ENCODE measurements at places on chromosomes 2 and 18.

- DNase-seq, result no peak
These were observed 180.0 kb downstream of the GLI2 start for GRCh38 chr2:120915670-120916069.

DNA sequence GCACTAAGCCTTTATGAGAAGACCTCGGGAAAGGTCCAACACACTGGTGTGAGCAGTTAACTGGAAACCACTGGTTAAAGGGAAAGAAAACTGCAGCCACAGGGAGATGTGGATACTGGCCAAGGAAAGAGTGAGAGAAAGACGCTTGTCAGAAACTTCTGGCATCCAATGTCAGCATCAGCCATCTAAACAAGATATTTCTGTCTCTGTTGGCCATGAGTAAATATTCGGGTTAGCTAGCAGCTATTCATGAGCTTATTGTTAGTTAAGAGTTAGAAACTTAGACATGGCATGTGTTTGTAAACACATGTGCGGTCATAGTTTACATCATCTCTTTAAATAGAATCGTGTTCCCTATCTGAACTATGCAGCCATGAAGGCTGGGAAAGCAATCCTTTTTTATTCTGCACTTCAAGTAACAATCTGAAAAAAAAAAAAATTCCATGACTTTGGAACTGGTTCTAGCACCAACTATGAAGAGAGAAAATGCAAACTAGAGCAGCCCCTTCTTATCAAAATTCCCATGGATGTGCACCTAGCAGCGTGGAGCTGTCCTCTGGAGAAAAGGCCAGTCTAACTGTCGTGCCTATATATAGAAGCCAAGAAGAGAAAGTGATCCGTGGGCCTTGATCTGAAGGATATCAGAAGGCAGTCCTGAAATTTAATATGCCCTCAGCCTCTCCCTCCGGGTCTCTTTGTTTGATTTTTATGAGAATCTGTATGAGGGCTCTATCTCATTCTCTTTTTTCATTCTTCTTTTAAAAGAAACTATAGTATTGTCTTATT is 84.0 kb upstream of the RFX8 start:
- DNase-seq, result no peak

- no peak for DNase-seq
These were observed 184.5 kb downstream of the CDH19 start for GRCh38 chr18:66419400-66419799.

DNA sequence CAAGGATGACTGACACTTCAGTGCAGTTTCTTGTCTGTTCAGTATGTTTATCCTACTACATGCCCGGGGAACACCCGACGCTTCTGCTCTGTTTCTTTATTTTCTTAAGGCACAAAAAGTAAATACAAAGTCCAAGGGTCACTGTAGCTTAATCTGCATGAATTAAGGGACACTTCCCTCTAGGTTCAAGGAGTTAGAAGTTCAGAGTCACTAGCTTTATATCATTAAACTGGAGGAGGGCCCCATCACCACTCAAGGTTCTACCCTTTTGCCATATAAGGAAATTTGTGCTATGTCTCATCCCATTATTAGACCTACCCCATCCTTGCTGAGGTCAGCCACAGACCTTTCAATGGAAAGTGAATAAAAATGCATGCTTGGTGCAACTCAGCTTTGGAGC is 27.6 kb upstream of the RMDN2 start:
- no peak for DNase-seq

- no peak for DNase-seq
These were observed 553.6 kb upstream of the FSIP2 start for GRCh38 chr2:185185044-185185443.

GRCh38 chr2:133424876-133425275 is 143.4 kb downstream of the NCKAP5 start:
- DNase-seq, result no peak

- no peak for DNase-seq
These were observed 1.8 kb upstream of the E2F6 start for GRCh38 chr2:11467749-11468148.

- DNase-seq, result no peak
These were observed 11.9 kb downstream of the BCL2 start for GRCh38 chr18:63307551-63308200.

- no peak for DNase-seq
These were observed 662 bp downstream of the BZW1 start for GRCh38 chr2:200812122-200813022.

GRCh38 chr18:8084160-8084559 is 517.0 kb downstream of the PTPRM start:
- peak; percentile 15 for DNase-seq

DNA sequence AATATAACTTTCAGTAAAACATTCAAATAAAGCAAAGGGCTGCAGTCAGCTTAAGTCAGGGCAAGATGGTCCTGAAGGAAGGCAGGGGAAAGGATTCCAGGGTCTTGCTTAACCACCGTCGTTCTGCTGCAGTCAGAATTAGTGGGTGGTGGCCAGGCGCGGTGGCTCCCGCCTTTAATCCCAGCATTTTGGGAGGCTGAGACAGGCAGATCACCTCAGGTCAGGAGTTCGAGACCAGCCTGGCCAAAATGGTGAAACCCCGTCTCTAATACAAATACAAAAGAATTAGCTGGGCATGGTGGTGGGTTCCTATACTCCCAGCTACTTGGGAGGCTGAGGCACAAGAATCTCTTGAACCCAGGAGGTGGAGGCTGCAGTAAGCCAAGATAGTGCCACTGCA is 6.8 kb downstream of the SLC19A3 start:
- no peak for DNase-seq

- DNase-seq, result no peak
These were observed 148.0 kb downstream of the TPO start for GRCh38 chr2:1561259-1561658.

- DNase-seq, result no peak
These were observed 40.6 kb downstream of the SDC1 start for GRCh38 chr2:20184067-20184938.

DNA sequence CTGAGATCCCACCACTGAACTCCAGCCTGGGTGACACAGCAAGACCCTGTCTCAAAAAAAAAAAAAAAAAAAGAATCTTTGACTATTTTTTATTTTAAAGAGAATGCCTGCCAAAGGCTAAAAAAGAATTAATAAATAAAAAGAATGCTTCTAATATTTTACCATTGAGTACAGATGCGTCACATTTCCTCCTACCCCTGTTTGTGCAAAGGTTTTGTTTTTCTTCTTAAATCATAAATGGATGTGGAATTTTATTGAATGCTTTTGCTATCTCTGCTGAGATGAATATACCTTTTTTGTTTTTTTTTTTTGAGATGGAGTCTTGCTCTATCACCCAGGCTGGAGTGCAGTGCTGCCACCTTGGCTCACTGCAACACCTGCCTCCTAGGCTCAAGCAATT is 22.8 kb downstream of the CYBRD1 start:
- DNase-seq, result no peak

DNA sequence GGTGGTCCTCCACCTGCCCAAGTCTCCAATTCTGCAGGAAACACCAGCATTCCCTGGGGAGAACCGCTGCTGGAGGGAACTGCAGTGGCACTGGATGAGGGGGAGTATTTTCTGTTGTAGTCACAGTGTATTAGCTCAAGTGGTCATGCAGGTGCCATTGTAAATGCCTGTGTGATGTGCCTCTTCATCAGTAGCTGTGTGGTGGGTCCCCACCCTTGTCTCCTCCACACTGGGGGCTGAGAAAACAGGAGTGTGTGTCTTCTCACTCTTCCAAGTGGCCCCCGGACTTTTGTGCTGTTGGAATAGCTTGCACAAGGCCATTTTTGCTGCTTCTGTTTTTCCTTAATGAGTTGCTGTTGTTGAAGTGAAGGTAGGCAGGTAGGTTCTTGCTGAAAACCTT is 8.7 kb downstream of the NCK2 start:
- DNase-seq, result no peak

- no peak for DNase-seq
These were observed 230.7 kb downstream of the KCNH7 start for GRCh38 chr2:162607915-162608314.

- no peak for DNase-seq
These were observed 178.6 kb downstream of the SEPTIN10 start for GRCh38 chr2:109435066-109435690.

GRCh38 chr2:176961775-176962619 is 250.6 kb upstream of the HNRNPA3 start:
- DNase-seq, result no peak

GRCh38 chr2:10906926-10907625 is 4.7 kb upstream of the KCNF1 start:
- DNase-seq, result no peak

DNA sequence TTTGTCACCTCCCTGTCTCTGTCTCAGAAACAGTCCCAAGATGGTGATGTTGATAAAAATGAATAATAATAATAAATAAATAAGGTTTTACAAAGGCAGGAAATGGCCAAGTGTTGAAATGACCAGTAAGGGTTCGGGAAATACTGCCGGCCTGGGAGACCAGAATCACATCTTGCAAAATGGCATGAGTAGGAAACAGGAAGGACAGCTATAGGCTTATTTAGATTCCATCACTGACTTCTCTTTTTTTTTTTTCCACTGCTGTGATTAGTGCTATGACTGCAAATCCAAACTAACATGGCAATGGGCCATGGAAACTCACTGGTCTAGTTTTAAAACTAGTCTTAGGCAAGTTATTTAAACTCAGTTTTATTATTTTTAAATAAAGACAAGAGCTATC is 60.6 kb downstream of the SCN1A start:
- DNase-seq, result no peak

DNA sequence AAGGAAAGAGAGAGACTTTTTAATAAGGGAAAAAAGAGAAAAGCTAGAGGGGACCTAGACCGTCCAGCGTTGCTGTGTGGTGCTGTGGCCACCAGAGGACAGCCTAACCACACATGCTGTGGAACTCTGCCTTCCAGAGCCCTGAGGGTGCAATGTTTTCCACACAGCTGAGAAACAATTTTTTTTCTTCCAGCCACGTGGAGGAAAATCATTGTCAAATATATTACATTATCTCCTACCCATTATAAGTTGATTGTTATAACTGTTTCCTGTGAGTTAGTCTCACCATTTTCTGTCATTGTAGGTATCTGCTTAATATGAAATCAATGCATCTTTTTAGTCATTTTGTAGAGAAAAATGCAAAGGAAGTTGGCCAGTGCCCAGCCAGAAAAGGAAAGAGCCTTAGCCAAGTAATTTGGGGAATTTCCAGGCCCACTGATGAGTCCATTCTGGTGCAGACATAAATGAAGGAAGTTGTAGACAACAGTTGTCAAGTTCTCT is 5.9 kb upstream of the MRPL19 start:
- DNase-seq, result no peak

- no peak for DNase-seq
These were observed 211.4 kb upstream of the SLC39A10 start for GRCh38 chr2:195445639-195446038.

GRCh38 chr2:231118614-231118942 is 6.3 kb downstream of the HTR2B start:
- DNase-seq, result no peak

GRCh38 chr18:27785815-27786471 is 391.0 kb downstream of the CDH2 start:
- DNase-seq, result no peak

DNA sequence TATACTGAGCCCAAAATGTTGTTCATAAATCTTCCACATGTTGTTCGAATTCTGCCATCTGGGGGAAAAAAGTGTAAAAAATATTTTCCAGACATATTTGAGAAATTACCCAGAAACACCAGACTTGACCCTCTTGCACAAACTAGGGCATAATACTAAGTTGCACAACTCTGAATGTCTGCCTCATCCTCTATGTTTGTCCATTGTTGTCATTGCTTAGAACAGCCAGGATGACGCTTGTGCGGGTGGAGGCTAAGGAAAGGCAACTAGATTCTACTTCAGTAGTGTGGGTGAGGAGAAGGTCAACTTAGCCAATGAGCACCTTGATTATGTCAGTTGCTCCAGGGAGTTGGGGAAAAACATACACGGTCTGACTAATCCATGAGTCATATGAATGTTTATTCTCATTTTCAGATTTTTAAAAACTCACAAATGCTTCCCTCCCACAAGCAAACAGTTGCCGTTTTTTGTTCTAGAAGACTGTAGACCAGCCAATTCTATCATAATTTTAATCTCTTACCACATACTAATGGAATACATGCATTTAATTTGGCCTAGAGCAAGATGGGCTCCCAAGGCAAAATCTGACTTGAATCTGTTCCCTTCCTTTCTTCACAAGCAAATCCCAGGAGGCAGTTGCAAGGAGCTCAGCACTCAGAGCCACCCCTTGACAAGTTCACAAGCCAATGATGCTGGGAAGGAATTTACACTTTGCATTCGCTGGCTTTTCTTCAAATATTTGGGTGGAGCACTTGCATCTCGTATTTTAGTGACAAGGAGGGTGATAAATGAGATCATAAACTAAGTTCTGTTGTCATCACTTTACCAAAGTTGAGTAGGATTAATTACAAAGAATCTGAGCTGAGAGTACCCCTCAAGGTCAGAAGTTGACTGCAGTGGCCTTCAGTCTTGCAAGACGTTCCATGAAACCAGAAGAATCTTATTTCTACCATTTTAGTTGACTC is 163.2 kb upstream of the TWIST2 start:
- DNase-seq, result peak; percentile 85

DNA sequence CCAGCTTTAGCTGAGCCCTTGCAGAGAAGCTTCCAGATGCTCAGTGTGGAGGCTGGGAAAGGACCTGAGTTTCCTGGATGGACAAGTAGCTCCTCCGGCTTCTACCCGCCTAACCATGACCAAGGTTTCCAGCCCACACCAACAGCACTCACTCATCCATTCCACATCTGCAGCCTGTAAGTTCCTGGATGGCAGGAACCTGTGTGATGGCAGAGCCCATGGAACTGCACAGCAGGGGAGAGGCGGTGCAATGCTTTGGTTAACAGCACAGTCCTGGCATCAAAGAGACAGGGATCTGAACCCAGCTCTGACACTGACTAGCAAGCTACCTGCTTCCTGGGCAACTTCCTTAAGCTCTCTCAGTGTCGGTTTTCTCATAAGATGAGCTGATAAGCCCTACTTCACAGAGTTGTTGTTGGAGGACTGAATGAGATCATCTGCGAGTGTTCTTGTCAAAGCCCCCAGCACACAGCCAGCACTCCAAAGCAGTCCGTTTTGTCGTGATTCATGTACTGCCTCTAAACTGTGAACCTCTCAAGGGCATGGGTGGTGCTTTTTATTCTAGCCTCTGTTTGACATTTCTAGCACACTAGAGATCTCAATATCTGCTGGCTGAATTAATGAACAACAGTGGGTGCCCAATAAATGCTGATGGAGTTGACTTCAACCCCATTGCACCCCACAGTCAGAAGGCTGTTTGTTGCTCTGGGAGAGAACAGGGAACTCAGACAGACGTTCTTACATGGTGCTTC is 41.6 kb upstream of the OTOF start:
- no peak for DNase-seq

All from keratinocyte (primary cell).